ENCODE measurements at places on chromosomes 6 and 20. TPM values are rescaled to one million over a fixed set of nuclear protein-coding genes. Genes with fewer than 3 reads are reported as not detected.
A peak's percentile ranks its signal among the peaks of the same experiment; 100 is the strongest.

The CST4 gene
- total RNA-seq: not detected

The PPP1R14C gene
- total RNA-seq: 36.0 TPM

DNA sequence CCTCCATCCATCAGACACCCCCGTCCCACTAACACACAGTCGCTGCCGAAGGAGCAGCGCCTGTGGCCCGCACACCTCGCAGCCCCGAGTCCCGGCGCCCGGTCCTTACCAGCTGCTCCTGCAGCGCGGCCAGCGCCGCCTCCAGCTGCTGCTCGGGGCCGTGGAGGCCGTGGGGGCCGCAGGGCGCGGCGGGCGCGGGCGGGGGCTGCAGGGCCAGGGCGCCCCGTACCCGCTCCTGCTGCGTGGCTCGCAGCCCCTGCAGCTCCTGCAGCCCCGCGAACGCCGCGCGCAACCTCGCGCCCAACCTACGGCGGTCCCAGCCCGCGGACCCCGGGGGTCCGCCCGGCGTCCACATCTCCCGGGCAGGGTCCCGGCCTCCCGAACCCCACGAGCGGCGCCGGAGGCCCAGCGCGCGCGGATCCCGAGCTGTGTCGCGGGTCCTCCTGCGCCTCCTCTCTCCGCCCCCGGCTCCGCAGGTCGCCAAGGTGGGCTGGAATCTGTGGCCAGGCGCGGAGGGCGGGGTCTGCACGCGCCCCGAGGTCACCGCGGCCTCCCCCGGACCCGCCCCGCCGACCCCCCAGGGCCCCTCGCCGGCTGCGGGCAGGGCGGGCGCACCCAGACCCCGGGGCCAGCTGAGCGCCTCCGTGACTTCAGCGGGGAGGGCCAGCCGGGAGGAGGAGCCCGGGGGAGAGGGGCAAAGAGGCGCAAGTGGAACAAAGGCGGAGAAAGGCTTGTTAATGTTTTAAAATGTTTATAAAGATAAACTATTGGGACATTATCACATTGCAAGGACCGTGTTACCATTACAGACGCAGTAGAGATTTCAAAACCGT, at the start of gene DACT2:
TSS of gene DACT2 (minus strand) at position 499 of the 833 bp plus-strand sequence. CDS start at position 355, 144 bp downstream.
- ATAC-seq: peak; percentile 19

- no peak for ATAC-seq
Observed at GRCh38 chr6:34096814-34097213, 49.1 kb downstream of the GRM4 start.

DNA sequence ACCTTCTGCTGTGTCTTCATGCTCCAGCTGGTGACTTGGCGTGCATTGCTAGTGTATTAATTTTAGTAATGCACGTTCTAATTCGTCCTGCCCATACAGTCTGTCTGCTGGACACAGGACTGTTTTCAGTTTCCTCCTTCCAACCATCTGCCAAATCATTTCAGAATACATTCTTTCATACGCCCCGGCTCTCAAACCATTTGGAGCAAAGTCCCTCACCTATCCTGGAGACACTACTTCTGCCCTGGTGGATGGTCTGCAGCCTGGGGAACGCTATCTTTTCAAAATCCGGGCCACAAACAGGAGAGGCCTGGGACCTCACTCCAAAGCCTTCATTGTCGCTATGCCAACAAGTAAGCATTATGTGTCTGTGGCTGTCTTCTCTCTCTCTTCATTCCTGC, 60.5 kb downstream of the FNDC1 start:
- no peak for ATAC-seq

- no peak for ATAC-seq
Observed at GRCh38 chr6:137893726-137894125, 26.7 kb downstream of the TNFAIP3 start.

- ATAC-seq: no peak
Observed at GRCh38 chr6:37115236-37115895, 54.6 kb upstream of the PIM1 start.

All from esophagus mucosa (tissue), 1 donor.